Activated CD4-positive, alpha-beta T cell treated with anti-CD3 and anti-CD28 coated beads, Interleukin-2, amount 50 U/mL, for 48 hours (primary cell): ENCODE measurements at places on chromosomes 12 and 14.
A peak's percentile ranks its signal among the peaks of the same experiment; 100 is the strongest.

DNA sequence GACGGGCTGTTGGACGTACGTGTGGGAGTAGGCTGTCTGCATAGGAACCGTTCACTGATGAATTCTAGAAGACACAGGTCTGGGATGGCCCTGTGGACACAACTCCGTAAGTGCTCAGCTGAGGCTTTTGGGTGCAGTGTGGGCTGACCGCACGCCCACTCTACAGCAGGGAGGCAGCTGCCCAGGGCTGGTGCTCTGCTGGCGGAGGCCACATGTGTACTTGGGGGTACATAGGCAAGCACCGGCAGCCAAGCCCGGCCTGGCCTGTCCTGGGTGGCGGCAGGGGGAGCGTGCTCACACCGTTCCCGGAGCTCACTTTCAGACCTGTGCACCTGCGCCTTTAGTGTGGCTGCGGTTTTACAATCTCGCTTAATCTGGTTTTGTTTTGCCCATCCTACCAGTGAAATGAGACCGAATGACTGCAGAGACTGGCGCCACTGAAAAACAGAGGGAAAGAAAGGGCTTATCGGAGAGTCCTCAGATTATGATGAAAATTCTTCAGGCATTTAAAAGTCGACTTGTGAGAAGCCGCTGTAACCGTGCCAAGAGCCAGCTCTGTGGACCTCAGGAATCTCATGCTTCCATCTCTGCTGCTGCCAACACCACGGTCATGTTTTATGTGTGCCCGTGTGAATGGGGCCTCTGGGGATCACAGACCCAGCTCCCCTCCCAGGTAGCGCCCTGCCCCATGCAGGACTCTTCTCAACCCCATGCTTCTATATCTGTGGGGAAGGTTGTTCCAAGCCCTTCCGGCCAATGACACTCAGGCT is 45.8 kb downstream of the SSH1 start:
- no peak for DNase-seq

- DNase-seq: no peak
Measured at GRCh38 chr14:77284466-77284865, 13.5 kb upstream of the NGB start.

DNA sequence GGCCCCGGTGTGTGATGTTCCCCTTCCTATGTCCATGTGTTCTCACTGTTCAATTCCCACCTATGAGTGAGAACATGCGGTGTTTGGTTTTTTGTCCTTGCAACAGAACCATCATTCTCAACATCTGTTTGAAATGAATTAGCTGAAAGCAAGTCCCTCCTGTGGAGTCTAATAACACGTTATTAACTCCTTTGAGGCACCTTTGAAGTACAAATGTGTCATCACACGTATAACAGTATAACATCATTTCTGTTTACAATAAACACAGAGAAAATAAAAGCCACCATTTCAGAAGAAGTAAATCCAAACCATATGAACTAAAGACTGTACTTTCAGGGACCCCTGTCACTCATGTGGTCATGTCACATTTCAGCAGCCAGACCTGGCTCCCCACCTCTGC is 198.5 kb downstream of the STXBP6 start:
- DNase-seq: no peak

GRCh38 chr12:123293178-123293760 is 21.6 kb upstream of the CDK2AP1 start:
- DNase-seq: no peak

- peak; percentile 34 for DNase-seq
Measured at GRCh38 chr12:124548854-124549378, 18.5 kb downstream of the NCOR2 start.
